Left kidney (tissue), 8 donors: ENCODE measurements at places on chromosomes 1 and 21.
A peak's percentile ranks its signal among the peaks of the same experiment; 100 is the strongest.

DNA sequence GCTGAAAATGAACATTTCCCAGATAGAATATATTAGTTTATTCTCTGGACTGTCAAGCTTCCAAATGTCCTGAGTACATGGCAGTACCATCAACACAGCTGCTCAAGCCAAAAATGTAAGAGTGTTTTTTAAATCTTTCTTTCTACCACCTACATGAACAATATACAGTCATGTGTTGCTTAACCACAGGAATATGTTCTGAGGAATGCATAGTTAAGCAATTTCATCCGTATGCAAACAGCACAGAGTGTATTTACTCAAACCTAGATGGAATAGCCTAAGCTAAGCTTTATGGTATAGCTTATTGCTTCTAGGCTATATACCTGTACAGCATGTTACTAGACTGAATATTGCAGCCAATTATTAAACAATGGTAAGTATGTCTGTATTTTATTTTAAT, 561.9 kb upstream of the ADGRL4 start:
- no peak for DNase-seq

DNA sequence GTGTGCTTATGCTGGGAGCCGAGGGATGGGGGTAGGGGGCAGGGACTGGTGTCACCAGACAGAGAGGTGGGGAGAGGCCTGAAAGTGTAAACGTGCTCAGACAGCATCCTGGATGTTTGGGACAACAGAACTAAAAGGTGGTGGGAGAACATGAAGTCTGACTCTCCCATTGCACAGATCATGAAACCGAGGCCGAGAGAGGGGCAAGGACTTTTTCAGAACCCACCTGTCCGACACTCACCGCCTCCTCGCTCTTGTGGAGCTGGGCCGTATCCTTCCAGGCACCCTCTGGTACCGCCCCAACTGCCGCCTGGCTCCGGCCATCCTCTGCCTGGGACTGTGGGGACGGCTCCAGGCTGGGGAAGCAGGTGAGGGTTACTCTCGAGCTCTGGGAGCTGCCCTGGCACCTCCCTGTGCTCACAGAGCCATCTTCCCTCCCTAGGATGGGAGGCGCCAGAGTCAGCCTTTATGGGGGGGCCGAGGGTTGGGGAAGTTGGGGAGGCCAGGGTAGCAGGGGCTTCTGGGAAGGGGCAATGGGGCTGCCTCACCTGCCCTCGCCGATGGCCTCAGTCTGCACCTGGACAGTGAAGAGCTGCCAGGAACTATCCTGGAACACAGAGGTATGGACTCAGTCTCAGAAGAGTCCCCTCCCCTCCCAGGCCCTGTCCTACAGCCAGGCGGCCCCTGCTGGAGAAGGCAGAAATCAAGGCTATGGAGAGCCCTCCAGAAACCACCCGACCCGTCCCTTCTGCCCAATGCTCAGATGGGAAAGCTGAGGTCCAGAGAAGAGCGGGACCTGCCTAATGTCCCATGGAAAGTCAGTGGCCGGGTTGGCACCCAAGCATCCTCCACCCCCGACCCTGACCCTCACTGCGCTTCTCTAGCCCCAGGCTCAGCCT, 7.0 kb downstream of the ATP13A2 start:
- no peak for DNase-seq

DNA sequence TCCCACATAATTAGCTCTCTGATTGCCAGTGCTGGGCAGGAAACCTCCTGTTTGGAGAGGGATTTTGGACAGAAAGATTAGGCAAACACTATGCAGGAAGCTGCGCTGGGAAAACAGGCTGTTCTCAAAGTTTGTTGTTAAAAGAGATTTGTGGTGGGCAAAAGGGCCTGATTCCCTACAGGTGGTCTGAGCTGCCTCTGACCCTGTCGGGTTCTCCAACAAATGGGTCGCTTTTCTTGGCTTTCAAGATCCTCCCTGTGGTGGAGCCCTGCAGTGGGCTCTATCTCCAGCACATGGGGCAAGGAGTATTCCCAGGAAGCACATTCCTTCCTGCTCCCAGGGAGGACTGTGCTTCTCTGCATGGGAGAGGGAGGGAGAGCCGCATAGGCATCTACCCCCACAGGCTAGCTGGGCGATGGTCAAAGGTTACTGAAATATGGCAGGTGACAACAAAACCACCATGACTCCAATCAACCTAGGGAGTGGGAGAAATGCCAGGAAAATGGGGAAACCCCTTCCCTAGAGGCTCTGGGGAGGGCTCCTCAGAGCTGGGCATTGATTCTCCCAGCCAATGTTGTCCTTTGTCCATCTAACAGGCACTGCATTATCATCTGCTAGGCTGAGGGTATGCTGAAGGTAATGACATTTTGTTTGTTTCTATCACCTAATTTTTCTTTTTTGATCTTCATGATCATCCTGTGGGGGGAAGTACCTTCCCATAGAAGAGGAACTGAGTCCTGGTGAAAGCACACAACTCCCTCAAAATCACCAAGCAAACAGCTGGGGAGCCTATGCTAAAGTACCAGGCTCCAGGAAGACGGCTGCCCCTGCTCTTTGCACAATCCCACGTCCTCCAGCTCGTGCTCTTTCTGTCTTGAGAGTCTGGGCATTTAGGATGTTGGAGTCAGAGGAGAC, 85.3 kb downstream of the PLXNA2 start:
- no peak for DNase-seq

- no peak for DNase-seq
Measured at GRCh38 chr1:8257621-8258020, 60.3 kb upstream of the SLC45A1 start.

GRCh38 chr1:157369808-157370521, 182.3 kb downstream of the FCRL5 start:
- DNase-seq = peak; percentile 28
